ENCODE measurements at places on chromosomes 13 and 19.

GRCh38 chr19:5690955-5691821 is 1.1 kb downstream of the RPL36 start:
- no peak for DNase-seq

DNA sequence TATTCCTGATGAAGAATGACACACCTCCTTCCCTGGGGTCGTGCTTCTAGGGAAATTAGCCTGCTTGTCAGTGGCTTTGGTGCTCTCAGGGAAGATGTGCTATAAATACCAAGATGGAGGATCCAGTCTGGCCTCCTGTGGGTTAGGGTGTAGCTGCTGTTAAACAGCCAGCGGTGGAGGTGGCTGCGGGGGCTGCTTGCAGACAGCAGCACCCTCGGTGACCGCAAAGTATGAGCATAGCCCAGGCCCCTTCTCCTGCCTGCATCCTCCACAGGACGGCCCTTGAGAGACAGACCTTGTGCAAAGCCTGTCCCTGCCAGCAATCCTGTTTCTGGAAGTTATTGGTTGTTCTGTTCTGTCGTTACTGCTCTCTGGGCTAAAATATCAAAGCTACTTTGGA is 11.4 kb downstream of the VSTM2B start:
- no peak for DNase-seq

DNA sequence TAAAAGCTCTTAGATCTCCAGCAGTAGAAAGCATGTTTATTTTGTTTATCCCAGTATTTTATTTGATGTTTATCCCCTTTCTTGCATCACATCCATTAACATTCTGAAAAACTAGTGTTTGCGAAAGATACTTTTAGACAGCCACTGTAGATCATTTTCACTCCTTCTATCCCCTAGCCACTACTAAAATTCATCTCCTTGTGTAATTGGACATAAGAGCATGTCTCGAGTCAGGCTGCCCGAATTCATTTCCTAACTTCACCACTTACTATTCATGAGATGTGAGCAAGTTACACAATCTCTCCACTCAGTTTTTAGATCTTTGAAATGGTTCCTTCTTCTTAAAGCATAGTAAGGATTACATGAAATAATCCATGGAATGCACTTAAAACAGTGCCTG is 514.0 kb downstream of the KLF5 start:
- DNase-seq, result no peak

- DNase-seq, result no peak
Observed at GRCh38 chr13:78576261-78576660, 27.1 kb downstream of the POU4F1 start.

DNA sequence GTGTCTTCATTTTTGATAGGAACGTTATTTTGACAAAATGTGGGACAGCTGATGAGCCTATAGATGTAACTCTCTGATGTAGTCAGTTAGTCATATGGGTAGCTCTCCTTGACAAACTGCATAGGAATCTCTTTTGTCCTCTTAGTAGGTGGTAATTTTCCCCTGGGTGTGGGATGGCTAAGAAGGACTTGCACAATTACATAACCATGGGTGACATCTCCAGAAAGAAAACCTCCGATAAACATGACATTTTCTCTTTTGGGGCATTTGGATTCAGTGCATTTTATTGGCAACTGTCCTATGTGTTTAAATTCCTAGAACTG is 41.8 kb downstream of the IGFL3 start:
- no peak for DNase-seq

GRCh38 chr19:5089283-5089682 is 120.4 kb downstream of the KDM4B start:
- no peak for DNase-seq

DNA sequence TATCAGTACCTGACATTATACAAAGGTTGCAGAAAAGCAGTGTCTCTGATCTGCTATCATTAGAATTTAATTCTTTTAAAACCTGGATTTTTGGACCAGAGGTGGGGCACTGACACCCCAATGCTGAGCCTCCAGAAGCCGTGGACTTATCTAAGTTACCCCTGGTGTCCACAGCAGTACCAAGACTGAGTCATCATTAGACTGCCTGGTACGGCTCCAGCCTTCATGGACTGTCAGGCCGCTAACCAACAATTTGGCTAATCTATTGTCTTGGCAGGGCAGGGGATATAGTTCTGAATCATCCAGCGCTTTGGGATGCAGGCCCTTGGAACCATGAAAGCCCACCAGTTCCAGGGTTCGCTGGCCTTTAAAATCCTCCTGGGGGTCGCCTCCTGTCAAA is 78.3 kb downstream of the TSHZ3 start:
- DNase-seq, result no peak

GRCh38 chr13:56352901-56353300 is 787.8 kb upstream of the PRR20A start:
- DNase-seq, result no peak

GRCh38 chr13:91450913-91451312 is 52.5 kb downstream of the GPC5 start:
- DNase-seq, result no peak

DNA sequence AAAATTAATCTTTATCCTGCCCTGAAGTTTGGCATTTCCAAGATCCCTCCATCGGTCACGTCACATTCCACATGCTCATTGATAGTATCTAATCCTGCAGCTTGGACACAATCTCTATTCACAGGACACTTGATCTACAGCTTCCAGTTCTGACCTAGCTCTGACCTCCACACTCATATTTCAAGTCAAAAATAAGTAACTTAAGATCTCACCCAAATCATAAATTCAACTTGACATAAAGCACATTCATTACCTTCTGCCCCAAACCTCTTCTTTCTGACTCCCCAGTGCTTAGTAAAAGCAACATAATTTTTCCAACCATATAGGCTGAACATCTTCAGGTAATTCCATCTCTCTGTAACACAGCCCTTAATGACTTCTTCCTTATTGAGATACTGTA is 880.2 kb downstream of the PCDH9 start:
- DNase-seq, result no peak

GRCh38 chr19:21851596-21852345 is 15.8 kb upstream of the ZNF43 start:
- DNase-seq, result peak; percentile 91

GRCh38 chr19:15475611-15476010 is 3.7 kb downstream of the PGLYRP2 start:
- no peak for DNase-seq

DNA sequence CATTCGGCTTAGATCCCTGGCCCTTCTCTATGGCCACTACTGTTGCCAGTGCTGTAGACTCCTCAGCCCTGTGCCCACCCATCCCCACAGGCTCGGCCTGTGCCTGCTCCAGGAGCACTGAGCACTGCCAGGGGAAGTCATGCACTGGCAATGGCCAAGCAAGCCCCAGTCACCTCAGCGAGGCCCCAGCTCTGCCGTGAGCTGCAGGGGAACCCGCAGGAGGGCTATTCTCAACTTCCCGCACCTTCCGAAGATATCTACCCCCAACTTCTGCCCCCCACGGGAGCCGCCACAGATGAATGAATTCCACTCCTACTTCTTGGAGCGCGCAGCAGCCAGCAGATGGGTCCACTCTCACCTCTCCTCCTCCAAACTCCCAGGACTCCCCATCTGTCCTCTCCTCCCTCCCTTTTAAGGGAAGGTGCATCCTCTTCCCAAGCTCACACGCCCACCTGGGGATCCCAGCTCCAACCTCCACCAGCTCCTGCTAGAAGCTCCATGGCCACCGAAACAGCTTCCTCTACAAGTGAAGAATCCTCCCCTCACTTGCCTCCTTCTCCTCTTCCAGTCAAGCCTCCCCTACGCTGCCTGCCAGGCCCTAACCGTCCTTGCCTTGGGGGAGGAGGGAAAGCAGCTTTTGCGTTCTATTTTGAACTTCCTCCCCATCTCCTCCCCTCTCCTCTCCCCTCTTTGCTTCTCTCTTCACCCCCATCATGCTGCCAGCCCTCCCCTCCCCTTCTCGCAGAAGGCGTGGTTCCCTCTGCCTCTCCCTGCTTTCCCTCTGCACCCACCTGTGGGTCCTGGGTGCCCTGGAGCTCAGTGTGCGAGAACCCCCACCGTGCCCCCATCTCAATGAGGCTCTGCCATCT is 52.2 kb downstream of the PEPD start:
- no peak for DNase-seq

- no peak for DNase-seq
Observed at GRCh38 chr13:50779443-50780200, 63.9 kb downstream of the DLEU7 start.

GRCh38 chr13:106532111-106532929 is 3.1 kb downstream of the EFNB2 start:
- no peak for DNase-seq

DNA sequence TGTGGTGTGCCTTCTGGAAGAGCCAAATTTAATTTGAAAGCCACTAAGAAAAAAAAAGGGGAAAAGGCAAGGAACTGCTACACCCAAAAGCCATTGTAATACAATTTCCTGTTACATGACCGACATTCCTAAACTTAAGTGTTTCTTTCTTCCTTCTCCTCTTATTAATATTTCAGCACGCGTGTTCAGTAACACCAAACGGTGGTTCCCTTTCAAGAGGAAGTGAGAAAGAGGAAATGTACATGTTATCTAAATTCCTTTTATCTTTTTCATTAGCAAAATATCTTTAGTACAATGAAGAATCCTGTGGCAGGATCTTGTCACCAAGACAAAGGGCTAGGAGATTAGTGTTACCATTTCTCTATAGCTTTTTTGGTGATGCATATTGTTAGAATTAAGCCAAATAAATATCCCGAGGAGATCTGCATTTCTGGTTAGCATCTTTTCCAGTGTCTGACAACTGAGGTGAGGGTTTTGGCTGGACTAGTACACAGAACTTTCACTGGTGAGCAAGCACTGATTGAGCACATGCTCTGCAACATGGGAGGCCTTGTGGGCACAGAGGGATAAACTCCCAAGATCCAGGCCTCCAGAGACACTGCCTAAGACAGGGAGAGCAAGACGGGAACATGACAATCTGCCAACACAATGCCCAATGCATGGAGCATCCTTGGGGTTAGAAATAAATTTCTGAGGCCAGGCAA is 22.1 kb downstream of the LATS2 start:
- no peak for DNase-seq

DNA sequence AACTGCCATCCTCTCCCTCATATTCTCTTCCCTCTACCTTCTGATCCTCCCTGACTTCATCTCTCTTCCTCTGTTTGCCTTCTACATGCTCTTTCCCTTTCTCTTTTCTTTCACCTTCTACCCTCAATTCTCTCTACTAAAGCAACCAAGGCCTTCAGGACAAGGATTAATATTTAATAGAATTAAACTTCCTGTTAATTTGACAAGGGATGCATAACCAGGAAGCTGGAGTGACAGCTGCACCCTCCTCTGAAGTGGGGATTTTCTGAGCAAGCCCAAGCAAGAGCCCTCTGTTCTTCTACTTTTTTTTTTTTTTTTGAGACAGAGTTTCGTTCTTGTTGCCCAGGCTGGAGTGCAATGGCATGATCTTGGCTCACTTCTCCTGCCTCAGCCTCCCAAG is 63.4 kb upstream of the MED4 start:
- no peak for DNase-seq

DNA sequence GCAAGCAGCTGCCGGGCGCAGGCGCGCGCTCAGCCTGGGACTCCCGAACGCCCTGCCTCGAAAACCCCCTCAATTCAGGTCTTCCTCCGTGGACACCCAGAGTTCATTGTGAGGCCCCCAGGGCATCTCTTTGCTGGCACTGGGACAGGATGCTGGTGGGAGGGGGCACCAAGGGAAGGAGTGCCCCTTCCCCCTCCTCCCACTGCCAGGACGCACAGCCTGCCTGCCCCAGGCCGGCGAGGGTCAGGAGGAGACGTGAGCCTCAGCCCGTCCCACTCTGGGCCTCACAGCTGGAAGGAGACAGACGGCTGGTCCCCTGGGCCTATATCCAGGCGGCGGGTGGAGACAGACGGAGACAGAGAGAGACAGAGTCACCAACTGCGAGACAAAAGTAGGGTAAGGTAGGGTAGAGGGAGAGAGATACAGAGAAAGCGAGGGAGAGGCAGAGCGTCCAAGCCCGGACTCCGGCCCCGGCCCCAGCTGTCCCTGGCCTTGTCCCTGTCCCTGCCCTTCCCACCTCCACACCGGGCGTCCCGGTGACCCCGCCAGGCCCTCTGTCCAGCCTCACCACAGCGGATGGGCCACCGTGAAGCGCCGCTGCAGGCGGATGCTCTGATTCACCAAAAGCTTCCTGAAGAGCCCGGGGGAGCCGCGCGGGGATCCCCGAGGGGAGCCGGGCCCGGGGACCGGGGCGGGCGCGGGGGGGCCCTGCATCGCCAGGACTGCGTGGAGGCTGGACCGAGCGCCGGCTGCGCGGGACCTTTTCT is at the start of gene PDE4C:
Gene PDE4C, minus strand, starts transcription at position 737 of the 767 bp plus-strand sequence. Its CDS starts 23 bp downstream, at position 714.
- no peak for DNase-seq

- DNase-seq, result no peak
Observed at GRCh38 chr13:95503662-95504061, 48.9 kb upstream of the CLDN10 start.

DNA sequence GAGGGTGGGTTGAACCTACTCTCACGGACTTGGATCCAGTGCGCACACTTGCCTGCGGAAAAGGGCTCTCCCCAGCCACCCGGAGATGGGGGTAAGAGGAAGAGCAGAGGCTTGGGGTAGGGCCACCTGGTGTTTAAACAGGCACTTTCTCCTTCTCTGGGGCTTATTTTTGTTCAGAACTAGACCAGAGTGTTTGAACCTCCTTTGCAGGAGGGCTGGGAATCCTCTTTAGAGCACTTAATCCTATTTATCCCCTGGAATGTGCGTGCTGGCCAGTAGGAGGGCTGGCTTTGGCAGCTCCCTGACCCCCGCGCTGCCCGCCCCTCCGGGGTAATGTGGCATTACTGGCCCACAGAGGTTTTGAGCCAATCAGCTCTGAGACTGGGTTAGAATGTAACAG is 2.0 kb downstream of the RGS9BP start:
- no peak for DNase-seq

DNA sequence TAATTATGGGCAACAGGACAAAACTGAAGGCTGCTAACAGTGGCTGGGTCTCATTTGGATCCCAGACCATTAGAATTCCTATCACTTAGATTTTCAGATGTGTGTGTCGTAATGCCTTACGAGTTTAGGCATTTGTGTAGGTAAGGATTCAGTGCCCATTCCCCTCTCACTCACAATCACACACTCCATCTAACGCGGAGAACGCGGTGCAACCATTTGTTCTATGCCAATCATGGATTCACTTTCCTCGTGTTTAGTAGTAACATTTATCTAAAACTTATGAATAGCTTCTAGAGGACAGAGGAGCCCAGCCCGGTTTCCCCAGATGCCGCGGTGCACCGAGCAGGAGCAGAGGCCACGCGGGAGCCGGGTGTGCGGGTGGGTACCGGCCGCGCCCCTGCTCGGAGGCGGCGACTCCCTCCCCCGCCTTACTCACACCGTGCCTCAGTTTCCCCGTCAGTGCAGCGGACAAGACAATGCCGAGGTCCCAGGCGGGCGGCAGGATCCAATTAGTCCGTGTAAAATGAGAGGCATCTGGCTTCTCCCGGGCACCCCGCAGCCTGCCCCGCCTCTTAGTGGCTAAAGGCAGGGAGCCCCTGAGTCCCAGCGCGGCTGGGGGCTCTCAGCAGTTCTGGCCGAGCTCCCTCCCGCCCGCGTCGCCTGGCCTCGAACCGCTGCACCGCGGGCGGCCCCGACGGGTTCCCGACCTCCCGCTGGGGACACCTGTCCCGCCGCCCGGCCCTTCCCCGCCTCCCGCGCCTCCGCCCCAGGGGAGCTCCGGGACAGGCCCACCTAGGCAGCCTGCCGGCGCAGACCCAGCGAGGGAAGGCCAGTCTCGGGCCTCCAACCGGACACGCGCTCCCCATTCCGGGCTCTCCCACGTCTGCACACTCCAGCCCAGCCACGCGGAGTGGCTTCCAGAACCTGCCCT is 5.9 kb upstream of the C1QTNF9B start:
- DNase-seq, result no peak

Data from effector CD8-positive, alpha-beta T cell (primary cell).